ENCODE measurements at places on chromosomes 3 and 15.

DNA sequence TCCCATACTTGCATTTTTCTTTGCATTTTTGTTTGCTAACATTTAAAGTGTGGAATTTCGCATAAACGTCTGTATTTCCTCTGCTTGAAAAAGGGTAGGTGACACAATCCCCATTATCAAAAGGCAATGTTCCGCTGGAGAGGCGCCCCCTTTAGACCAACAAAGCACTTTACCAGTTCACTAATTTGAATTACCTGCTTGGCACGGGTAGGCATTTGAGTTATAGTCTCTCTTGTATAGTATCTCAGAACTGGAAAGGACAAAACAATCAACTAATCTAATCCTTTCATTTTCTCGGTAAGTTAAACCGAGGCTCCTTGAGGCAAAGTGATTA, 775 bp upstream of the CCDC39 start:
- no peak for DNase-seq

GRCh38 chr3:193446965-193447602, 68.5 kb upstream of the ATP13A5 start:
- no peak for DNase-seq

DNA sequence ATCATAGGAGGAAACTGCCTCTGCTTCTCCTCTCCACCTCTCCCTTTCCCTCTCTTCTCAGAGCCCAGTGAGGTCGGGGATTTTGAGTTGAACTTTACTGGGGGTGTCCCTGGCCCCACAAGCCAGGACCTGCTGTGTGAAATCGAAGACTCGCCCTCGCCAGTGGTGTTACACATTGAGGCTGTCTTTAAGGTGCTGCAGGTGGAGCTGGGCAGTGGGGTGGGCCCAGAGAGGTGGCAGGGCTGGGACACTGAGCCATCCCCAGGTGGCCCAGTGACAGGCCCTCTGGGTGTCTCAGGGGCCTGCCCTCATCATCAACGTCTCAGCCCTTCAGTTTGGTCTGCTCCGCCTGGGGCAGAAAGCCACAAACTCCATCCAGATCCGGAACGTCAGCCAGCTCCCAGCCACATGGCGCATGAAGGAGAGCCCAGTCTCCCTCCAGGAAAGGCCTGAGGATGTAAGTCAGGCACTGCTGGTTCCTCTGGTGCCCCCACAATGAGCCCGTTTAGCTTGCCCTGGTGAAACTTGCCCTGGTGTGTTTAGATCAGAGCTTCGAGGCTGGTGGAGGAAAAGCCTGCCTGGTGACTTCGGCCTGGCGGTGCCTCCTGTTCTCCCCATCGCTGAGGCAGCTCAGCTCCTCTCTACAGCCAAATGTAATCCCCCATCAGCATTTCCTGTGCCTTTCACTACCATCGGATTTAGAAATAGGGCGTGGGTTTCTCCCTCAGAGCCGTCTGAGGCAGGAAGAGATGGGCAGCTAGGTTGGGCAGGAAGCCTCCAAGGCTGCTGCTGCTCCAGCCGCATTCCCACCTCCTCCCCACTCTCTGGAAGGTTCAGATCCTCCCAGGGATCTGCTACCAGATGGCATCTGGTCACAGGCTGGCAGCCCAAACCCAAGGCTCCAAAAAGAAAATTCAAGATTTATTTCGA, 39.2 kb downstream of the ACAA1 start:
- DNase-seq = no peak

GRCh38 chr3:25783661-25784512, 644 bp upstream of the NGLY1 start:
- DNase-seq = peak; percentile 68

DNA sequence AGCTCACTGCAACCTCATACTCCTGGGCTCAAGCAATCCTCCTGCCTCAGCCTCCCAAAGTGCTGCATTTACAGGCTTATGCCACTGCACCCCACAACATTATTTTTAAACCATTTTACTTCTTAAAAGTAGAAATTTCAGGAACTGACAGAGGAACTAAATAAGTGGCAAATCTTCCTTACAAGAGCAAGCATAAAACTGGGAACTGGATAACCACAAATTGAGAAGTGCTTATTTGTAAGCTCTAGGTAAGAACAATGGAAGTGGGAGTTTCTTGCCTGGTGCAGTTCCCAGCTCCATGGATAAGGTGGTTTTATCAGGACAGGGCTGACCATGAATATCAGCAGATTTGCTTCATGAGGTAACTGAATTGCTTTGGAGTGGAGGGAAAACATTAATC, 655.2 kb downstream of the DIPK2A start:
- no peak for DNase-seq

Measured in anterior cingulate cortex (tissue), 58 donors.